LHCN-M2 (cell line): ENCODE measurements at places on chromosomes 2 and 18. TPM values are rescaled to one million over a fixed set of nuclear protein-coding genes. Genes with fewer than 3 reads are reported as not detected.
A peak's percentile ranks its signal among the peaks of the same experiment; 100 is the strongest.

- no peak for DNase-seq
Measured at GRCh38 chr18:42087235-42087634, 132.2 kb downstream of the PIK3C3 start.

GRCh38 chr2:85053802-85054201 is 79.4 kb upstream of the TCF7L1 start:
- DNase-seq, result peak; percentile 59

Gene UGT1A8
- not detected in 2 replicates for total RNA-seq

Gene ZNF519
- total RNA-seq, result 7.5 and 11.5 TPM in 2 replicates

- DNase-seq, result no peak
Measured at GRCh38 chr2:199875400-199875799, 24.4 kb upstream of the FTCDNL1 start.

DNA sequence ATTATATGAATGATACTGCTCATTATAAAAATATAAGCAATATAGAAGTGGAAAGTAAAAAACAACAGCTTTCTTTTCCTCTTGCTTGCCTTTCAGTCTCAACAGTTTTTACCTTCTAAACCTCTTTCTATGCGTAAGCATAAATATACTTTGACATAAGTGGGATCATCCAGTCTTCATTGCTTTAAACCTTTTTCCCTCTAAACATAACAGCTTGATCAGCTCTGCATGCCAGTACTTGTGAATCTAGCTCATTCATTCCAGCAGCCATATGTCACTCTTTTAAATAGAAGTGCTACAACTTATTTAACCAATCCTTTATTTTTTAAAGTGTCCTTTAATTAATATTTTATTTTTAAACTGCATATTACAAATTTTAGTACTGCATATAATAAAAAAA is 88.1 kb downstream of the TTC27 start:
- no peak for DNase-seq
